ENCODE measurements at places on chromosomes 1 and 21.

- DNase-seq, result no peak
These were observed 6.8 kb downstream of the MINDY1 start for GRCh38 chr1:150999926-151000325.

DNA sequence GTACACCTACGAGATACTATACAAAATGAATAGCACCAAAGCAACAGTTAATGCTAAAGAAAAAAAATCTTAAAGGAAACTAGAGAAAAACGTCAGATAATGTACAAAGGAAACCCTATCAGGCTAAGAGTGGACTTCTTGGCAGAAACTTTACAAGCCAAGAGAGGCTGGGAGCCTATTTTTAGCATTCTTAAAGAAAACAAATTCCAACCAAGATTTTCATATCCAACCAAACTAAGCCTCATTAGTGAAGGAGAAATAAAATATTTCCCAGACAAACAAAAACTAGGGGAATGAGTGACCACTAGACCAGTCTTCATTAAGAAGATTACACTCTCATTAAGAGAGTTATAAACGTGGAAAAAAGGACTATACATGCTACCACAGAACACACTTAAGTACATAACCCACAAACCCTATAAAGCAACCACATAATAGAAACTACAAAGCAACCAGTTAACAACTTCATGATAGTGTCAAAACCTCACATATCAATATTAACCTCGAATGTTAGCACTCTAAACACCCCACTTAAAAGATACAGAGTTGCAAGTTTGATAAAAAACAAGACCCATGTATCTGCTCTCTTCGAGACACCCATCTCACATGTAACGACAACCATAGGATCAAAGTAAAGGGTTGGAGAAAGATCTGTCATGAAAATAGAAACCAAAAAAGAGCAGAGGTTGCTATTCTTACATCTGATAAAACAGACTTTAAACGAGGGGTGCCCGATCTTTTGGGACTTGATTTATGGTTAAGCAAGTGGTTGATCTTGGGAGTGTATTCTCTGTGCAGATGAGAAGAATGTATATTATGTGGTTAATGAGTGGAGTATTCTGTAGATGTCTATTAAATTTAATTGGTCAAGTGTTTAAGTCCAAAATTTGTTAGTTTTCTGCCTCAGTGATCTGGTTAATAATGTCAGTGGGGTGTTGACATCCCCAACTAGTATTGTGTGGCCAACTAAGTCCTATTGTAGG lies 1301.4 kb downstream of the PLA2G4A start:
- DNase-seq, result no peak

- DNase-seq, result no peak
These were observed 732.9 kb downstream of the RWDD3 start for GRCh38 chr1:95966866-95967265.

DNA sequence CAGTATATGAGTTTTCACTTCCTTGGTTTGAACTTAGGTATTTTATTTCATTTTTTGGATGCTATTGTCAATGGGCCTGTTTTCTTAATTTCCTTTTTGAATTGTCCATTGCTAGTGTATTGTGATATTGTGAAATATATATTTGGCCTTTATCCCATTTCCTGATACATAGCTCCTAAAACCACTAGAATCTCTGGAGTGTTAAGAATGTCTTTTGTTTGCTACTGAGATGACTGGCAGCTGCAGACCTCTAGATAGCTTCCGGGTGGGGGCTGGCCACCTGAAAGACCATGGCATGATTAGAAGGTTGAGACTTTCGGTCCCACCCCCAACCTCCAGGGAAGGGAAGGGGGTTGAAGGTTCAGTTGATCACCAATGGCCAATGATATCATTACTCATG lies 245.4 kb downstream of the KCNJ6 start:
- peak; percentile 77 for DNase-seq

- no peak for DNase-seq
These were observed 107.2 kb downstream of the C1orf21 start for GRCh38 chr1:184493987-184494388.
